ENCODE measurements at places on chromosomes 7 and 10.
A peak's percentile ranks its signal among the peaks of the same experiment; 100 is the strongest.

DNA sequence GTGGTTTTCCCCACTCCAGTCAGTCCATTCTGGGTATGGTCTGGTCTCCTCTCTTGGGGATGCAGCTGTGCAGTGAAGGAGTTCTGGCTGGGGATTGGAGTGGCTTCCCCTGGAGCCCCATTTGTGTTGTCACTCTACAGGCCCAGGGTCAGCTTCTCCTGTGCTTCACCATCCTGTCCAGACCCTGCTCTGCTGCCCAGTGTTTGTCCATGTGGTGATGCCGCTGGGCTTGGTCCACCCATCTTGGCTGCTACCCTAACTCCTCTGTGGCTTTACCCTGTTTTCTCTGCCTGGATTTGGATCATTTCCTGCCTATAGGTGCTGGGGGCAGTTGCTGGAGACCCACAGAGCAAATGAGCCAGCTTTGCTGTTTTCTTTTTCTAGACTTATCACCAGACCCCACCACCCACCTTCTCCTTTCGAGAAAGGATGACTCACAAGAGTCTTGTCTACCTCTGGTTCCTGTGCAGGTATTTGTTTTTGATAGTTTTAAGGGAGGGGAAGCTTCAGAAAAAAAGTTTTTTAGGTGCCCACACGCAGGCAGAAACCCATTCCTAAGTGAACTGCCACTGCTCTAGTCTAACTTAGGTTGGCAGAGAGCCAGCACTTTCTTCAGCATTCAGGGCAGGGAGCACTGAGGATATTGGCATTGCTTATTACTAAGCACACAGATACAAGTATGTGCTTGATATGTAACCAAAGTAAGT is 8.5 kb downstream of the ZDHHC16 start:
- no peak for DNase-seq

DNA sequence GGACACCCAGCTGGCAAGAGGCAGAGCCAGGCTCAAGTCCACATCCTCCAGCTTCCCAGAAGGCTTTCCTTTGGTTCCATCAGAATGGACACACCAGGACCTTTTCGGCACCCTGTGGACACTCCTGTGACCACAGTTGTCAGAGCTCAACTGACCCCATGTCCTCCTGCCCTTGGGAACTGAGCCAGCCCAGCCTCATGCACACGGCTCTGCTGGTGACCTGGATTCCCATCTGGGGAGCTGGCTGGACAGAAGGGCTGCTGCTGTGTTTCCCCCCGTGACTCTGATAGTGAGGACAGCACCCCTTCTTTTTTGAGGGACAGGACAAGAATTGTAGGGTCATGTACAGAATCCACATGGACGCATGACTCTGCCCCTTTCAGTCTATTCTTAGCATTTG is 289.2 kb downstream of the WDR37 start:
- no peak for DNase-seq

DNA sequence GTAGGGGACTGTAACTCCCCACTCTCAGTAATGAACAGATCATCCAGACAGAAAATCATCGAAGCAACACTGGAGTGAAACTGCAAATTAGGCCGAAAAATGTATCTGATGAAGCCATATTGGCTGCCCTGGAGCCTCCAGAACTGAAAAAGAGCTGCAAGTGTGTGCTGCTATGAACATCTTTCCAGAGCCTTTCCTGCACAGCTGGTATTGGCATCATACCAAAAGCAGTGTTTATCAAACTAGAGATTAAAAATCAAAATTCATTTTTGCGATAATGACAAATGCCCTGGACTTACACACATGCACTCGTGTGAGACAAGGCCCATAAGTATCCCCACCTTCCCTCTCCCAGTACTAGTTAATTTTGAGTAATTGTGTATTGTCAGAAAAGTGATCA is 6.8 kb upstream of the CLDN12 start:
- DNase-seq = no peak

- no peak for DNase-seq
Observed at GRCh38 chr7:129317450-129317849, 92.6 kb downstream of the AHCYL2 start.

GRCh38 chr7:94062372-94062771 is 58.2 kb upstream of the BET1 start:
- DNase-seq = no peak

DNA sequence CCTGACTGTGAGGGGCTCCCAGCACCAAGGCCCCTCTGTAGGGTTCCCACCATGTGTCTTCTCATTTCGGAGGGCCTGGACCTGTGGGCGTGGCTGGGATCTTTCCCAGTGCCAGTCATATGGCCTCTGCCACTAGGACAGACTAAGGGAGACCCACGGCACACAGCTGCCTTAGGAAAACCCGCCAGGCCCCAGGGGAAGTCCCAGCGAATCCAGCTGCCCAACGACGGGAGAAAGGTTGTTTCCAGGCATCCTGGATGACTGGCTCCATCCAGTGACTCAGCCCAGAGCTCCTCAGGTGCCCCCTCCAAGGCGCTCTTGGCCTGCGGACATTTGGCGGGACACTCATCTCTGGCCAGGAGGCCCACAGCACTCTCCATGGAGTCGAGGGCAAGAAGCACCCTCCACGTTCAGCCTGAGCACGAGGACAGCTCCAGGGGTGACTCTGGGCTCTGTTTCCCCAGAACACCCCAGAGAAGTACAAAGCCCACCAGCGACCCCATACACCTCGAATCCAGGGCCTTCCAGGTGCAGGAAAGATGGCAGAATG is 39.9 kb downstream of the PWWP2B start:
- no peak for DNase-seq

DNA sequence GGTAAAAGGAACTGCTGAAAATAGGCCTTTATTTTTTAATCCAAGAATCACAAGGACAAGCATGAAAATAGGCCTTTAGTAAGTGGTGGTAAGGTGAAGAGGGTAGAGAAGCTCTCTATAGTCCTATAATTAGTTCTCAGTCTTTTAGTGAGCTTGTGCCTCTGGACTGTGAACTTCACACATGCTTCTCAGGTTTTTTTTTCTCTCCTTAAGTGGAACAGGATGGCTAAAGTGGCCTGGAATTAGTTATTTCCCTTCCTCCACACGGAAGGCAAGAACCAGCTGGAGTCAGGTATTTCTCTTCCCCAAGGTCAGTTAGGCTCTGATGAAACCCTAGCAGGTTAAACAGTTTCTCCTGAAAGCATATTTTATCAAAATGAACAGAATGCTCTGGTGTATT is 203.0 kb upstream of the MINDY3 start:
- DNase-seq = no peak

GRCh38 chr7:111235709-111236108 is 144.8 kb downstream of the LRRN3 start:
- no peak for DNase-seq

GRCh38 chr7:68535266-68535665 is 1063.0 kb upstream of the AUTS2 start:
- no peak for DNase-seq

GRCh38 chr7:92766461-92767003 is 69.8 kb downstream of the CDK6 start:
- DNase-seq = no peak

DNA sequence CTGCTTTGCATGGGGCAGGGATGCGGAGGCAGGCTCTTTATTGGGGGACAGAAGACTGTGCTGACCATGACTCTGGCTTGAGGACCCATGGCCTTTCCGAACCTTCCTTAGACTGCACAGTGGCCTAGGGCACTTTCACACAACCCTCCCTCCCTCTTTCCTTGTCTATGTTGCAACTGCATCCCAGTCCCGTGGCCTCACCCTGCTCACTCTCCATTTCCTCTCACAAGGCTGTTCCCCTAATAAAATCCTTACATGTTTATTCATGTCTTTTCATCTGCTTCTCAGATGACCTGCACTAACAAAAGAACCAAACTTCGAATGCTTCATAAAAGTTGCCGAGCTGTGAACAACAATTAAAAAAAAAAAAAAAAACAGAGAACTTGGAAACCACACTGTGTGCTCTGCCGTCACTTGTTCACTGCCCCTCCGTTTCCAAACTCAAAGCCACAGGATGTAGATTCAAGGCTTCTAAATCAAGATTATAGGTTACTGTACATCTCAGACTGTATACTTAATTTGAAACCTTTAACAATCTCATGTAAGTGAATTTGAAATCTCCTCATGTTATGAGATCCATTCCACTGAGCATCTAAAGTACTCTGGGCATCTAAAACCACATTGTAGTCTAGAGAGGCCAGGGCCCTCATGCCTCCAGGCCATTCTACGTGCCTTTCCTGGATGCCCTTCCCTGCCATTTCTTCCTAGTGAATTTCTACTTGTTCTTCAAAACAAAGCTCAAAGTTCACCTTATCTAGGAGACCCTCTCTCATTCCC is 265.9 kb downstream of the SNX13 start:
- DNase-seq = no peak

DNA sequence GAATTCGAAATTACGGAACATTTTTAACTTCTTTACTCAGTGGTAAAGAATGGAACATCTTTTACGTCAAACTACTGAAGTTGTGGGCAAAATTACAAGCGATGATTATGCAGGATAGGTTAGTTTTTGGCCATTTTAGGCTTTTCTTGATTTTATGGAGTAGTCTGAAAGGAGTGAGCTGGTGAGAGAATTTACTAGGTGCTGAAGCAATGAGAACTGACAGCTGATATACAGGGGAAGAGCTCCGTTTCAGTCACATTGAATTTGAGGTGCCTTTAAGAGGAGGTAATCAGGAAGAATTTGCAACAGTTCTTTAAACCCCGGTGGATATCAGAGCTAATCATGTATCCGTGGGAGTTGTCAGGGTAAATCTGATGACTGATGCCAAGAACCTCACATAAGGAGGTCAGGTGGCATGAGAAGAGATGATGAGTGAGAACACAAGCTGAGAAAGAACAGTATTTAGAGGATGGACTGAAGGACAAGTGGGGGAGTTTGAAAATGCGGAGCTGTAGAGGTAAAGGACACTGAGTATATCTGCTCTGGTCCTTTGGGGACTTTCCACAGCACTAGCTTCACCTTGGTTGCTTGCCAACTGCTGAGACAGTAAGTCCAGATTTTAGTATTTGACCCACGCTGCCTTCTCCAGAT is 104.3 kb downstream of the AHR start:
- no peak for DNase-seq

- DNase-seq = no peak
Observed at GRCh38 chr7:111986601-111987000, 219.6 kb downstream of the DOCK4 start.

- DNase-seq = no peak
Observed at GRCh38 chr7:92835851-92836488, 403 bp downstream of the CDK6 start.

GRCh38 chr10:10872764-10873163 is 144.9 kb upstream of the CELF2 start:
- DNase-seq = no peak

DNA sequence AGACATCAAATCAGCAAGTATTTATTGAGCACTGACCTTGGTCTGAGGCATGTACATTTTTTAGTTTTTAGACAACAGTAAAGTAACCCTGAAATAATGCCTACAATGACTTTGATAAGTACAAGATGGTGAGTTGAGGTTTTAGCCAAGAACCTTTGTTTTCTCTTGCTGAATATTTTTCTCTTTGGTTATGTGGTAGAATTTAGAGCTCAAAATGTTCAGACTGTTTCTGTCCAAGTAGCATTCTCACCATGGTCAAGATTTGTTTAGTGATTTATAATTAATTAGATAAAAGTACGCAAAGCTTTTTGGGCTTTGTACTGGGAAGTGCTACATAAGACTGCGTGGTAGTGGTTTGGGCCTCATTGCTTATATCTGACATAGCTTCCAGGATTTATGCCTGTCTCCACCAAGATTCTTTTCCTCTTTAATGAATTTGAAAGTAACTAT is 102.4 kb downstream of the KAT6B start:
- no peak for DNase-seq

DNA sequence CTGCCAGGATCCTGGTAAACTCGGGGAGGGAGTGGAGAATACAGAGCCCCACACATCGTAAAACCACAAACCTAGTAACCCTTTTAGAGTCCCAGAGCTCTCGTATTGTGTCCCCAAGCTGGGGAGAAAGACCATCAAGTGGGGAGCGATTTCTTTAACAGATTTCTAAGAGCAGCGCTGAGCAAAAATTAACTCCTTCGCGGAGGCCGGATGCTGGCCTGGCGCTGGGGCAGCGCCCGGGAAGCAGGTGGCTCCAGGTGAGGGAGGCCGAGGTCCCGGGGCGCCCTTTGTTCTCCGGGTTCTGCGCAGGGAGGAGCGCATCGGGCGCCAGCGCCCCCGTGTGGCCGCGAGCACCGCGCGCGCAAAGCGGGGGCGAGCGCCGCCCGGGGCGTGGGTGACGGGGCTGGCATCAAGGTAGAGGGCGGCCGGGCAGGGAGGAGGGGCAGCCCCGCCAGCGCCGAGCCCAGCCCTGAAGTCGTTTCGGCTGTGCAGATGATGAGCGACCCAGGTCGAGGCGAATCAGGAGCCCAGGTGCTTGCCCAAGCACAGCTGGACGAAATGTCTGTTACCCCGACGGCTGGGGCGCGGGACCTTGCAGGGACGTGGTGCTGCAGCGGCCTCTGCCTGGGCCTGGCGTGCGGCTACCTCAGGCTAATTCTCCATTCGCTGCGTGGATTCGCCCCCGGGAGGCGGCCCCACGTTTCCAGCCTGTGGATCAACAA is 10.4 kb upstream of the FGFR2 start:
- DNase-seq = peak; percentile 49

DNA sequence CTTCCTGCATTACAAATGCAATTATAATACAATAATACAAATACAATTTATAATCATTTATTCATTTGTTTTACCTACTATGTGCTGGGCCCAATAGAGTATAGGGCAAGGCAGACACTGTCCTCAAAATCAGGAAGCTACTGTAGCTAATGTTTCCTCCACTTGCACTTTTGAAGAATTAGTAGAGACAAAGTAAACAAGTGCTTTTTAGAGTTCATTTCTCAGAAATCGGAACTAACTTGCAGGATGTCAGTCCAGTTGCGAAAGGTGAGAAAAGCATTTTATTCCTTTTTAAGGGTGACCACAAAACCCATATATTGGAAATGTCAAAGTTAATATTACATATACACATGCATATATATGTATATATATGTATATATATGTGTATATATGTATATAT is 14.2 kb downstream of the ADRB1 start:
- DNase-seq = no peak

- DNase-seq = no peak
Observed at GRCh38 chr7:127535546-127536393, 49.6 kb downstream of the GCC1 start.

All from substantia nigra (tissue), 51 donors.